ENCODE measurements at places on chromosomes 2 and 18.

- no peak for DNase-seq
Measured at GRCh38 chr2:75006041-75006440, 47.6 kb downstream of the POLE4 start.

- no peak for DNase-seq
Measured at GRCh38 chr2:1815053-1815452, 70.7 kb upstream of the PXDN start.

DNA sequence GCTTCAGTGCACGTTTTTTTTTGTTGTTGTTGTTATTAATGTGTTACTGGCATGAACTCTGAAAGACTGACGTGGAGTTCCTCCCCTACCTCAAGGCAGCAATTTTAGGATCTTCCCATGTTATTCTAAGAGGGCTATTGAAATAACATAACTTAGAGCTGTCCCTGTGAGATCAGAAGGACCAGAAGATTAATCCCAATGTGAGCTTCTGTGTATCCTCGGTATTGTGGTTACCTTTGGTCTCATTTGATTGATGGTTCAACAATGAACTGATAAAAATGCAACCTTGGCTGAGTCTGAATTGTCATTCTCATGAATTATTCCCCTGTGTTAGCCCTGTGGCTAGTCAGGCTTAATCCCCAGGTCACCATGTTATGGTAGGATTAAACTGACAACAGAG lies 394.1 kb downstream of the TRIB2 start:
- DNase-seq: no peak

DNA sequence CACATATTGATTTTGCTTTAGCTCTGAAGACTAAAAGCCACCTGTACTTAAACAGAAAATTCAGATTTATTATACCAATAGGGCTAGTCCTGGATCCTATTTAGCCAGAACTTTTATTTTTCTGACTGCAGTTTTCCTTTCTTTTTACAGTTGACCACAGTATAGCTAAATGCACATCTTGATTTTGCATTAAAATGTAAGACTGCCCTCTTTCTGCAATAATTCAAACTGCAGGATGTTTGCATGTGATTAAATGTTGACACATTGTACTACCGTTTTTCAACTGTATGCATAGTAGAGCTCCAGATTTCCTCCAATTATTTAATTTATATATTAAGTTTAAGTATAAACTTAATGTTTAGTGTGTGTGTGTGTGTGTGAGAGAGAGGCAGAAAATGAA lies 1262.9 kb downstream of the SUCLG1 start:
- no peak for DNase-seq

DNA sequence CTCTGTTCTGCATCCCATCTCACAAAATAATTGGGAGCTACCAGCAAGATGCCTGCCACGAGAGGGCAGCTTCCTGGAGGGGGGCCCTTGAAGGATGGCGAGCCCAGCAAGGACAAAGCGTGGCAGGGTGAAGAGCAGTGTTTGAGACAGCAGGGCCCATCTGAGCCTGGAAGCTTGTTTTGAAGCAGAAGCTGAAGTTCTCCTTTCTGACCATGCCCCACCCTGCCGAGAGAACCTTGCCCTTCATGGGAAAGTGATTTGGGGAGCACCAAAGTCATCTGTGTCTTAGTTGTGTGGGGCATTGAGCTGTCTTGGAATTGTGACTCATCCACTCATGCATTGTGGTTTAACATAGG lies 216.3 kb downstream of the BCL11A start:
- no peak for DNase-seq

DNA sequence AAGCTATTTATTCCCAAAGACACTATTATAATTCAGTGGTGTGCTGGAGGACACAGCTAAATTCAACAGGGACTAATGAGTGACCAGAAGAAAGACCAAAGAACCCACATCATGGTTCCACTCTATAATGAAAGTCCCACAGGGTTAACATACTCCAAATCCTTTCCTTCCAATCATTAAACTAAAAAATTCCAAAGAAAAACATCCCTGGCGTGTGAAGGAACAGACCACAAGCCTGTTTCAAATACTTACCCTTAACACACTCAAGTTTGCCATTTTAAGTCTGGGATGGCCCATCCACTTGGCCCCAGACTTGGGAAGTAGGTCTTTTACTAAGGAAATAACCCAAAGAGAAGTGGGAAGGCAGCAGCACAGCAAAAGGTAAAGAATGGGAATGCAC lies 150.1 kb upstream of the CCDC150 start:
- DNase-seq: no peak

- no peak for DNase-seq
Measured at GRCh38 chr2:111940333-111941196, 42.2 kb downstream of the MERTK start.

- peak; percentile 46 for DNase-seq
Measured at GRCh38 chr2:27264753-27265535, 2.1 kb upstream of the SLC30A3 start.

DNA sequence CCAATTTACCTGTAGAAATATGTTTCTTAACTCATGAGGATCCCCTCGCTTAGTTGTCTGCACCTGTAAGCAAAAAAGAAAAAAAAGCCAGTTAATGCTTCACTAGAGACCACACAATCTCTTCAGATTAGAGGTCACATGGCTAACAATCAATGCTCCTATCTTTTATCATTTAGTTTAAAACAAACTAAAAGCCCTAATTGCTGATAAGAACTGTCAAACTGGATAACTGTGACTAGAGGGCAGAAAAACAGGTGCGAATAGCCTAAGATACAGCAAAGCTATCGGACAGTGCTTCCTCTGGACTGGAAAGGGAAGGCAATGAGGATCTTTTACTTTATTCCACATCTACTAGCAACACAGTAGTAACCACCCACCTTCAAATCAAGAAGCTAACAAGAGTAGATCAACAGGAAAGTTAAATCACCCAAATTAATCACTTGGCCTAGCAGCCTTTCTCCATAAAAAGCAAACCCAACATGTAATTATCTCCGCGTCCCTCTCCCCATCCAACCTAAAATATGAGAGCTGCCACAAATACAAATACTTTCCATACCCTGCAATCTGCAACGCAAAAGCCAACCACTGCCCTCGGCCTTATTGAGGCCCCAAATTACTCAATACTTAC lies 734 bp downstream of the SLC25A12 start:
- no peak for DNase-seq

DNA sequence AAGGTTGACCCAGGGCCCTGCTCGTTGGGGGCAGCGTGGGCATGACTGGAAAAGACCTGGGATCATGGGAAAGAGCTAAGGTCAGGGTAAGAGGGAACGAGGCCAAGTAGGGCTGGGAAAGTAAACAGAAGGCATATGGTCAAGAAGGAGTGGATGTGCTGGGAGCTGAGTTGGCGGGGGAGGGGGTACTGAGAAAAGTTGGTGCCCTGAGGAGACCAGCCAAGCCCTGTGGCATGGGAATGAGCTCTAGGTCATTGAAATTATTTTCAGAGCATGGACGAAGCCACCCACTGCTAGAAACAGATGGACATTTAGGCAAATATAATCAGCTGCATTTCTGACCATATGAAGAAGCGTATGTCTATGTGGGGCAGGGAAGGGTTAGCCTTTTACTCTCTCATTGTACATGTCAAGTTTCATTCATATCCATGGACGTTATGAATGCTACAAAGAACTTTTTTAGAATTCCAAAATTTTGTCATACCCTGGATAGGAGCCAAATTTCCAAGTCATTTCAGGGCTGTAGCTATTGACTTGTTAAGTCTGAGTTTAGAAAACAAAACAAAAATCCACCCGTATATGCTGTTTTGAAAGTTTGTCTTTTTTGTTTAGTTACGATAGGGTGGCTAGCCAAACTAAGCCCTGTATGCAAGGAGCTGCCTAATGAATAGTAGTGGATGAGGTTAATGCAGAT lies 19.1 kb downstream of the MAPRE2 start:
- DNase-seq: no peak
